ENCODE measurements at places on chromosomes 1 and 21.

GRCh38 chr1:25246600-25247023 is 642 bp downstream of the RSRP1 start:
- peak; percentile 12 for DNase-seq

GRCh38 chr1:218846181-218846580 is 327.5 kb upstream of the LYPLAL1 start:
- no peak for DNase-seq

DNA sequence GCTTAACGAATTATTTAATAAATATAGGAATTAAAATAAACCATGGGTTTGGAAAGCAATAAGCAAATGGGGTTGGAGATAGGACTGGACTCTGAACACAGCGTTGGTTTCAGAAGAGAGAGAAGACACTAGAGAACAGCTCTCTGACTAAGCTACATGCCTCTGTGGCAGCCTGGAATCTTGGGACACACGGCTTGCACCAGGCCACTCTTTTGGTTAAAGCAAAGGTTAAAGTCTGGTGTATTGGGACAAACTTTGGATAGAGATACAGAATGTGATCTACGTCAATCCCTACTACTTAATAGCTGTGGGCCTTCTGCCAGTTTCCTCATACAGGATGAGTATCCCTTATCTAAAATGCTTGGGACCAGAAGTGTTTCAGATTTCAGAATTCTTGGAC is 49.7 kb upstream of the HSD17B7 start:
- DNase-seq = no peak

- DNase-seq = no peak
Observed at GRCh38 chr1:25342846-25343245, 4.7 kb downstream of the TMEM50A start.

DNA sequence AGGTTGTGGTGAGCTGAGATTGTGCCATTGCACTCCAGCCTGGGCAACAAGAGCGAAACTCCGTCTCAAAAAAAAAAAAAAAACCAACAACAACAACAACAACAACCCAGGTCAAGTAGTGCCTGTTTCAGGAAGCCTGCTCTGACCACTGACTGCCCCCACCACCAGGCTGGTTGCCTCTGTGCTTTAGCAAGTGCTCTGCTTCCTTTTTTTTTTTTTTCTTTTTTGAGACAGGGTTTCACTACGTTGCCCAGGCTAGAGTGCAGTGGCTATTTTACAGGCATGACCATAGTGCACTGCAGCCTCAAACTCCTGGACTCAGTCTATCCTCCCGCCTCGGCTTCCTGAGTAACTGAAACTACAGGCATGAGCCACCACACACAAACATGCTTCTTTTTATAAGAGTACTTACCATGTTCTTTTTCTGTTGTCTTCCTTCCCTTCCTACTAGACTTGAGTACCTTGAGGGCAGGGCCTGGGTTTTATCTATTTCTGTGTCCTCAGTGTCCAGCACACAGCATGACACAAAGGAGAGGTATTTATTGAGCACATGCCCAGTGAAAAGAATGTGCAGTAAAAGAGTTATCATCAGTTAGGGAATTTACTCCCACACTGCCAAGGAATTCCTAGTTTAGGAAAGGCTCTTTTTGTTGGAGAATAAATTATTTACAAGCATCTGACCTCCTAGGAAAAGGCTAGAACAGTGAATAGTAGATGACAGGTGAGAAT is 9.9 kb upstream of the COA7 start:
- DNase-seq = no peak

DNA sequence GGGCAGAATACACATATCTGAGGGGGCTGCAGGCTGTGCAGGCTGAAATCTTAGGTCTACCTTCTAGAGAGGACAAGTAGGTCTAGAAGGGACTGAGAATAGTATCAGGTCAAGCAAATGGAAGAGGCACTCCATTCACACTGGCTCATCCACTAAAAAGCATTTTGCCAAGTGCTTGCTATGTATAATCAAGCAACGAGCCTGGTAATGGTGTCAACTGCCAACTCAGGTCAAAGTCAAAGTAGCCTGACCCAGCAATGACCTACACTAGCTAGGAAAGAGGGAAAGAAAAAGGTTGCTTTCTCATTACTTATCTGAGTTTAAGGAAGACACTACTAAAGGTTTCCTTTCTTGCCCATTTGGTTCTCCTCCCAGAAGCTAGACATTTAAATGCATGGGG is 10.8 kb downstream of the KCND3 start:
- DNase-seq = no peak

GRCh38 chr1:11855430-11855829 is 3.3 kb downstream of the NPPB start:
- DNase-seq = no peak

- no peak for DNase-seq
Observed at GRCh38 chr1:173149887-173150286, 57.2 kb downstream of the TNFSF4 start.

- no peak for DNase-seq
Observed at GRCh38 chr1:67860776-67861175, 27.5 kb upstream of the GNG12 start.

- no peak for DNase-seq
Observed at GRCh38 chr1:239835946-239836440, 255.7 kb upstream of the FMN2 start.

DNA sequence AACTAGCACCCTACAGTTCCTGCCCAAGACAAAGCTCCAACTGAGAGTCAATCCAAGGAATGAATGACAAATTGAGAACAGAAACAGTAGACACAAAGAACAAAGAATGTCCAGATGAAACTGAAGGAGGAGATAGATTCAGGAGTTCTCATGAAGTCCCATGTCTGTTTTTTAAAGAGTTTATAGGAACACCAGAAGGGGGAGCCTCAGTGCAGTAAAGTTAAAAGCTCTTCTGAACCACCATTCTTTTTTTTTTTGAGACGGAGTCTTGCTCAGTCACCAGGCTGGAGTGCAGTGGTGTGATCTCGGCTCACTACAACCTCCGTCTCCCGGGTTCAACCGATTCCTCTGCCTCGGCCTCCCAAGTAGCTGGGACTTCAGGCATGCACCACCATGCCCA is 323.6 kb downstream of the MRPL39 start:
- peak; percentile 25 for DNase-seq

DNA sequence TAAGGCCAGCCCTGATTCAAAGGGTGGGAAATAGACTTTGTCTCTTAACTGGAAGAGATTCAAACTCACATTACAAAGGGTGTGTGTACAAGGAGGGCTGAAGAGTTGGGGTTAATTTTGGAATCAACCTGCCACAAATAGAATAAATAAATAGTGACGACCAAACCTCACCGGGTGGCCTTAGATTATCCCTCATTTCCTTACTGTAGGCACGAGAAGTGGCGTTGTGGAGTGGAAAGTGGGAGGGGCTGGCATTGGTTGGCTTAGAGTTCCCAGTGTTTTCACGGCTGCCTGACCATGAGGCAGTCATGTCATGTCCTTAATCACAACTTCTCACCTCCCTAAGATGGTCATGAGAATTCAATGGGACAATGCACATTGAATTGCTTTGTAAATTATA is 21.3 kb upstream of the RUNX1 start:
- no peak for DNase-seq

DNA sequence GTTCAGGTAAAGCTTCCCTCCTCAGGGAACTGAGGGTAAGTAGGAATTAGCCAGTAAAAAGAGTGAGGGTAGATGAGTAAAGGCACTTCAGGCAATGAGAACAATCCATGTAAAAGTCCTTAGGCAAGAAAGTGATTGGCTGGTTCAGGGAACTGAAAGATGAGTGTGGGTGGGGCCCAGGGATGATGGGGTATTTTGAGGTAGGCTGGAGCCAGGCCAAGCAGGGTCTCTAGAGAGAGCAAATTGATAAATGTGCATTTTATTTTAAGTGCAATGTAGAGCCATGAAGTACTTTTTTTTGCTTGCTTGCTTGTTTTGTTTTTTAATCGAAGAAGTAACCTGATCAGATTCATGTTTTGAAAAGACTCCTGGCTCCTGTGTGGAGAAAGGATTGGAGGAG is 26.5 kb downstream of the OSBPL9 start:
- DNase-seq = no peak

DNA sequence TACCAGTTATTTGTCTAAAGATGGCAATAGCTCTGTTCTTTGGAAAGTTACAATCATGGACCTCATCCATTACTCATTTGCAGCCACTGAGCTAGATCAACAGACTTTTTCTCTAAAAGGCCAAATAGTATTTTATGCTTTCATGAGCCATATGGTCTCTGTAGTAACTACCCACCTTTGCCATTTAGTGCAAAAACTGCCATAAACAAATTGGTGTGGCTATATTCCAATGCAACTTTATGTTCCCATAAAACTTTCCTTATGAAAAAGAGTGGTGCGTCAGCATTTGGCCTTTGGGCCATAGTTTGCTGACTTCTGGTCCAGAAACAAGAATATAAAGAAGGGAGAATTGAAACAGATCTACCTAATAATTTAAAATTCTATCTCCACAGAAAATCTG is 20.1 kb upstream of the KCTD3 start:
- no peak for DNase-seq

- DNase-seq = no peak
Observed at GRCh38 chr1:103194060-103194459, 85.7 kb upstream of the COL11A1 start.

GRCh38 chr1:107993920-107994319 is 28.9 kb upstream of the VAV3 start:
- no peak for DNase-seq

DNA sequence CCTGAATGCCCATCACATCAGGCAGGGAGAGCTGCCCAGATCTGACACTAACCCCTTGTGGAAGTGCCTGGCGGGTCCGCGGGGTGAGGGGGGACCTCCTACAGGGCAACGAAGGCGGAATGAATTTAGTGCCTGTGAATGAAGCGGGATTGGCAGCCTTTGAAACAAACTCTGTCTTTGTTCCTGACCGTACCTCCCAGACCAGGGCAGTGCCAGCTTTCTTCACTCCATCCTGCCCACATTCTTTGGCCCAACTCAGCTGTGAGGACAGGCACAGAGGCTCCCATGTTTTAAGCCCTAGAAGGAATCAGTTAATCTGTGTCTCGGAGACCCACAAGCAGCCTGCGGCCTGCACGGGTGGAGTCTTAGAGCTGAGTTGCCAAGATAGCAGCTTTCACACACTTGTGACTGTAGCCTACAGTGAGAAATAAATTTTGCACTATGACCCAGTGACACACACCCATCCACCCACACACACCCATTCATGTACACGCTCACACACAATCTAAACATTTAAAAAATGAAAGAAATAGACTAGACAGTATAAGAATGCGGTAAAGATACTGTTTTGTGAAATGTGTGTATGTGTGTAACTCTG is 60.1 kb upstream of the USP24 start:
- no peak for DNase-seq

DNA sequence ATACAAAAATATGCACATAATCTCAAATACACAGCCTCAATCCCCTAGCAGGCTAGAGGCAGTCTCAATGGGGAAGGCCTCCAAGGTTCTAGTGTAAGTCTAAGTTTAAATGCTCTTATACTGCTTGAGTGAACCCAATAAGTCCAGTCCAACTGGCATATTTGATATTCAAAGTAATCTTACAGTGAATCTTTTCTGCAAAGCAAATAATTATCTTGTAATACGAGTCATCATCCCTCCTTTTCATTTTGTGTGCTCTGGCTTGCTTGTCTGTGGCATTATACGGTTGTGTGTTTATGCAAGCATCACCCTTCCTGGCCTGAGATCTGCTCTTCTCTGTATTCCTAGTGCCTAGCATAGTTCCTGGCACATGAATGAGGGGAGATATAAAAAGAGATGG is 166.9 kb upstream of the HMGB4 start:
- DNase-seq = no peak

GRCh38 chr1:161111117-161111516 is 6.7 kb downstream of the PFDN2 start:
- no peak for DNase-seq

- no peak for DNase-seq
Observed at GRCh38 chr1:3546048-3546384, 65.3 kb downstream of the MEGF6 start.

- peak; percentile 67 for DNase-seq
Observed at GRCh38 chr1:243748706-243749283, 101.2 kb downstream of the AKT3 start.

DNA sequence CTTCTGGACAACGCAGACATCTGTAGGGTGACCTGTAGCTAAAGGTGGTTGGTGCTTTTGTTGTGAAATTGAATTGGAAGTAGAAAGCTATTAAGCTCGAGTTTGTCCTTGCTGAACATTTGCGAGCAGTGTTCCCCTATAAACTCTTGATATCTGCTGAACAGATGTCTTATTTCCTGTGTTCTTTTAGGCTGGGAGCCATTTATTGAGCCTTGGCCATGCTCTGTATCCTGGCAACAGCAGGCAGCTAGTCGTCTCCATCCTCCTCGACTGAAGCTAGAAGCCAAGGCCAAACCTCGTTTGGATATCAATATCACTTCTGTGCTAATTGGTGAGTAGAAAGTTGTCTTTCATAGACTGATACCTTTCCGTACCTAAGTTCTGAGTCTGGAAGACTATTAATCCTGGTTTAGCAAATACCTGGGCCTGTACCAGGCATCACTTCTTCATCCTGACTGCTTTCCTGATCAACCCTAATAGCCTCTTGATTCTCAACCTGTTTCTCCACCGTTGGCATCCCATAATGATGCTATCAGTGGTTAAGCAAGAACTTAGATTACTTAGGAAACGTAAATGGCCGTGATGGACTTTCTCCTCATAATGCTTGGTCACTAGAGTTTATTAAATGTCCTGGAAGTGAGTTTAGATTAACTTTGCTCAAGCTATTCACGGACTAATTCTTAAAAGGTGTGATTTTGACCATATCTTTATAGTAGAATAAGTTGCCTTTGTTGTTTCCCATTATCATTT is 103.4 kb downstream of the VPS13D start:
- no peak for DNase-seq

GRCh38 chr1:84370831-84371394 is 27.4 kb upstream of the DNASE2B start:
- DNase-seq = no peak

GRCh38 chr1:36883315-36883949 is 150.9 kb downstream of the GRIK3 start:
- no peak for DNase-seq

GRCh38 chr1:6501279-6501813 is 9.9 kb upstream of the PLEKHG5 start:
- no peak for DNase-seq

DNA sequence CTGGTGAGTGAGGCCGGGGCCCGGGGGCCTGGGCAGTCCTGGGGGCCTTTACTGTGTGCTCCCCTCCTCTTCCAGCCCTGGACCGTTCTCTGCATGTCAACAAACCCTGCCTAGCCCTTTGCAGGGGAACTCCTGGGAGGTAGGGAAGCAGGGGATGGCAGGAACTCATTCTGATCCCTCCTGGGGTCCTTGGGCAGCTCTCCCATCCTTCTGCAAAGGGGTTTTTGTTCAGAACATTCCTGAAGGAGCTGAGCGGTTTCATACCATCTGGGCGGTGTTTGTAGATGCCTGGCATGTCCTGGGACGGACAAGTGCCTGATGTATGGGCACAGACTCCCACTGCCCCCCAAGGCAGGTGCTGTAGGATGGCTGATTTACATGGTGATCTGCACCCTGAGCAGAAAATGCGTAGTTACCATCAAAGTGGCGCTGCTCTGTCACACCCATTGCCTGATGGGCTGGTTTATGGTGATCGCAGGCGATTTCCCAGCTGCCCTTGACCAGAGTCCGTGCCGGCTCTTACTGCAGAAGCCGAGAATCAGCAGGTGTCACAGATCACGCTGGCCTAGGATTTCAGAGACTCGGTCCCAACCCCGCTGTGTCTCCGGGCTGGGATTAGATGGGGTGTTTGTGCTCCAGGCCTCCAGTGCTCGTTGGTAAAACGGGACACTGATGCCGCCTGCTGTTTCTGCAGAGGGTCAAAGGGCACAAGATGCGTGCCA is 71.6 kb upstream of the TRAPPC10 start:
- no peak for DNase-seq
